ENCODE measurements at places on chromosomes 12 and 14. TPM values are rescaled to one million over a fixed set of nuclear protein-coding genes. Genes with fewer than 3 reads are reported as not detected.
A peak's percentile ranks its signal among the peaks of the same experiment; 100 is the strongest.

GRCh38 chr12:99029511-99030271, 384.6 kb downstream of the APAF1 start:
- no peak for DNase-seq

ANKRD33 gene
- not detected for total RNA-seq

DNA sequence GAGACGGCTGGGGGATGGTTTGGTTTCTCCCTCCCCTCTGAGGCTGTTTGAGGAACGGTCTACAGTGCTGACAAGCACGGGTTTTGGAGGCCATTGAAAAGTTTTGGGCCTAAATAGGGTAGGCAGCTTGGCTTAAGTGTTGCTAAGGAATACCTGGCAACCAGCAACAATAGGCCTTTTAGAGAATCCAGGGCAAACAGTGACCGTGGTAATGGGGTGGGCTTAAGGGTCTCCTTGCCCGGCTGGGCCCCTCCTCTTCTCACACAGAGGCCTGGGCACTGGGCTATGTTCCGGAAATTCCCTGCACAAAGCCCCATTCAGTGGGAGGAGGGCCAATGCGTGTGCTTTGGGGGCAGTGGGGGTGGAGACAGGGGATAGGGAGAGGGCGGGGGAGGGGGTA, 55.4 kb downstream of the ASCL1 start:
- no peak for DNase-seq

ZNF219 gene
- total RNA-seq, result 2.9 TPM

MTHFD1 gene
- total RNA-seq, result 39.2 TPM

DNA sequence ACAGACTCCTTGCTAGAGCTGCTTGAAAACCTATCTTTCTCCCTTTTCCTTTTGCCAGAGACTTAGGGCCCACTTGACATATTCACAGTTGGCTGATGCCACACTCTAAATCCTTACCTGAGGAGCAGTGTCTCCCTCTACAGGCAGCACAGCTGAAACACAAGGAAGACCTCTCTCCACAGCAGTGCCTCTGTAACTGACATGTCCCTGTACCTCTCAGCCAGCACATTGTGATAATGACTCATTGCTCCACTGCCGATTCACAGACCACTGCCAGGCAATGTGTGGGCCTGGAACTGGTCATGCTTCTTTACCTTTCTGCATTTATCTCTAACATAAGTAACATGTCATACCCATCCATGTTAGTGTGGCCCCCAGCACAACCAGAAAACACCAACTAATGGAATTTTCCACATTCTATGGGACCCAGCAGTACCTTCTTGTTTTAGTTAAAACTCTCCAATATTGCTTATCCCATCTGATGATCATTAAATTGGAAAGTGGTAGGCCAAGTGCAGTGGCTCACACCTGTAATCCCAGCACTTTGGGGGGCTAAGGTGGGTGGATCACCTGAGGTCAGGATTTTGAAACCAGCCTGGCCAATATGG, 56.5 kb downstream of the GTF2A1 start:
- DNase-seq, result peak; percentile 77

DNA sequence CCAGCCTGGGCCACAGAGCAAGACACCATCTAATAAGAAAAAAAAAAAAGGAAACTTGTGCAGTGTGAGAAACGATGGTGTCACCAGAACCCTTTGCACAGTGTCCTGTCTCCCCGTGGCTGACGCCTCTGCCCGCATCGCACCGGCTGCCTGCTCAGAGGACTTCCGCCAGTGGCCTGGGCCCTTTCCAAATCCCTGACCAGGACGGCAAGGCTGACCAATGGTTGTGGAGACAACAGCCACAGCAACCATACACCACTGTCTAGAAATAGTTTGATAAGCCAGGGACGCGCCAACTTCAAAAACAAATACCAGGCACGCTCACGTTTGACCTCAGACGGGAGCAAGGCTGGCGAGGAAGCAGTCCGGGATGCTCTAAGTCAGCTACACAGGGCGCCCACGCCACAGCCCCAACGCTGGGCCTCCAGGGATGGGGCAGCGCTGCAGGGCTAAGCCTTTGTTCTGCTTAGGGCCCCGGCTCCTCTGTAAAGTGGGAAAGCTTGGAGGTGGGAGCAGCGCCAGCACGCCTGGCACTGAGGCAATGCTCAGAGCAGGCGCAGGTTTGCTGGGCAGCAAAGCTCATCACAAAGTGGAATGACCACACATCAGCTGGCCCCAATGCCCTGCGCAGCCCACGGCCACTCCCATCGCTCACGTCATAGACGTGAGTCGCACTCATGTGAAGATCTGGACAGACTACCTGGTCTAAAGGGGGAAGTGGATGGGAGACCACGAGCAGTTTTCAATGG, 12.5 kb downstream of the PGAM5 start:
- no peak for DNase-seq

FGF6 gene
- not detected for total RNA-seq

IAPP gene
- total RNA-seq, result not detected

DNA sequence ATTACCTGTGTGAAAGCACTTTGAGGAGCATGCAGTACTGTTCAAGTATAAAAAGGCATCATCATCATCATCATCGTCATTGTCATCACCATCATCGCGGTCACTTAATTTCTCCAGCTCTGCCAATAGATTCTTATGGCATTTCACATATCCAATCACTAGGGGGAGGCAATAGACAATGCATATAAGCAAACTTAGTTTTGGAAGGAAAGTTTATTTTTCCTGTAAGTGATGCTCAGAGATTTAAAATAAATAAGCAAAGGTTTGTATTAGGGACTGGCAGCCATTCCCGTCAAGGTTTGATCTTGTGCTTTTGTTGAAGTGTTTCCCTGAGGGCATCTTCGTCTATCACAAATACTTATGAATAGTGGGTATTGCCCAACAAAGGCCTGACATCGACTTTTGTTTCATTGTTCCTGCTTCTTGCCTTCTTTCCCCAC, 127.4 kb downstream of the KTN1 start:
- peak; percentile 49 for DNase-seq

ADGRD1 gene
- not detected for total RNA-seq

DEGS2 gene
- total RNA-seq, result not detected

KLHL42 gene
- 13.7 TPM for total RNA-seq

GRCh38 chr12:131830335-131830913, 2.2 kb downstream of the MMP17 start:
- peak; percentile 85 for DNase-seq

DNA sequence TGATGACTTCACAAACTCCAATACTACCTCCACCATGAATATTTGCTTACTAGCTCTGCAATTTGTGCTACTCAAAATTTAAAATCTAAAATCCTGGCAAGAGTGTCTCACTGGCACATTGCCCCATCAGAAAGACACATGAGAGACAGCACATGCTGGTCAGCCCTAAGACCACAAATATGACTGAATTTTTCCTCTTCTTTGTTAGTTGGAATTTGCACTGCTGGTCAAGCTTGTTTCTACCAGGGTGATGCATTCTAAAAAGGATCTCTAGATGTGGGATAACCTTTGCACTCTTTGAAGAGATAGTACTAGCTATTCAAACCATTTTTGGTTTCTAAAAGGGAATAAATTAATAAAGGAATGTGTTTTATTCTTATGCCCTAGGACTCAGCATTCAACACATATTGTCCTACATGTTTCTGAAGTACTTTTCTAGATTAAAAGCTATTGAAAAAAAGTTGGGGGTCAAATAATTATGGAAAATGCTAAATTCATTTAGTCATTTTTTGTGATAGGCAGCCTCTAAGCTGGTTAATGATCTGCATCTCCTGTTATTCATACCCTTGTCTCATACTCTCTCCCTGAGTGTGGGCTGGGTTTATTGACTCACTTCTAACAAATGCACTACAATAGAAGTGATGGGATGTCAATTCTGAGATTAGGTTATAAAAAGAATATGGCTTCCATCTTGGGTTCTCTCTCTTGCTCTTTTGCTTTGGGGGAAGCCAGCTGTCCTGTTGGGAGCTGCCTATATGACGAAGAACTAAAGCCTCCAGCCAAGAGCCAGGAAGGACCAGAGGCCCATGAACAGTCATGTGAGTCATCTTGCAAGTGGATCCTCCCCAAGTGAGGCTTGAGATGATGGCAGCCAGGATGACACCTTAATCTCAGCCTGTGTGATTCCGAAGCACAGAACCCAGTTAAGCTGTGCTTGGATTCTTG, 211.5 kb upstream of the CRY1 start:
- DNase-seq, result peak; percentile 53

PIANP gene
- 1.5 TPM for total RNA-seq

DNA sequence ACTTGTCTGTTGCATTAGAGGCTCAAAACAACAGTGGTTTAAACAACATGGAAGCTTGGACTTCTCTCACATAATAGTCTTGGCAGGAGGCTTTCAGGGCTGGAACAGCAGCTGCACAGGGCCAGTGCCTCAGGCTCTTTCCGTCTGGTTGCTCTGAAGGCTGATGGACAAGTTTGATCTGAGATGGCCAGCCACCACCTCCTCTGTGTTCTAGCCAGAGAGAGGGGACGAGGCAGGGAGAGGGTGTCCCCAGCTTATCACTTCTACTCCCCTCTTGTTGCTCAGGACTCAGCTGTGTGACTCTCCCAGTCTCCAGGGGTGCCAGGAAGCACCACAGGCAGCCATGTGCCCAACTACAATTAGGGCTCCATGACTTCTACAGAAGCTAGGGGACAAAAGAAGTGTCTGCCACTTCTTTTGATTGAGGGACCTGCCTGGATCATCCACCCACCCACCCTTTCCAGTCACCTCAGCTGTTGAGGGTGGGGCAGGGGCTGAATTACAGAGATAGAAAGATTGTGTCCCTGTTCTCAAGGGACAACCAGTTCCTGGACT, 46.6 kb downstream of the SMIM41 start:
- no peak for DNase-seq
